RCC 7860 (cell line): ENCODE measurements at places on chromosomes 12 and 14.

- no peak for DNase-seq
These were observed 493.6 kb downstream of the PCNX1 start for GRCh38 chr14:71400871-71401321.

DNA sequence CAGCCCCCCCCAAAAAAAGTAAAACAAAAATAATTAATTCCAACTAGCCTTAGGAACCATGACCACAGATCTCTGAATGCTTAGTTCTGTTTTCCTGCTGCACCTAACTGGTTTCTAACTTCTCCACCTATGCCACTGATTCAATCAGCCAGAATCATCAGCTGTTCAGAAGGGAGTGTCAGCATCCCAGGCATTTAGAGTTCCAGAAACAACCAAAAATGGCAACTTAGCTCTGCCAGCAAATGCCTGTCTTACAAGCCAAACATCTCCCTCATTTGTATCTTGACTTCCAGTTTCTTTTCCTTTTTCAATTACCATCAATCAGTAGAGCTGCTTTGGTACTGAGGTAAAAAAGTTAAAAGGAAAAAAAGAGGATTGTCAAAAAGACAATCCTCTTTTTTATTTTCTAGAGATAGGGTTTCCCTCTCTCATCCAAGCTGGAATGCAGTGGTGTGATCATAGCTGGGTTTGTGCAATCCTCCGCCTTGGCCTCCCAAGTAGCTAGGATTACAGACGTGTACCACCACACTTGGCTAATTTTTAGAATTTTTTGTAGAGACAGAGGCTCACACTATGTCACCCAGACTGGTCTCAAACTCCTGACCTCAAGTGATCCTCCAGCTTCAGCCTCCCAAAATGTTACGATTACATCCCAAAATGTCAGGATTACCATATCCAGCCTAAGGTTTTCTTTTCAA is 45.2 kb upstream of the ISM2 start:
- no peak for DNase-seq

DNA sequence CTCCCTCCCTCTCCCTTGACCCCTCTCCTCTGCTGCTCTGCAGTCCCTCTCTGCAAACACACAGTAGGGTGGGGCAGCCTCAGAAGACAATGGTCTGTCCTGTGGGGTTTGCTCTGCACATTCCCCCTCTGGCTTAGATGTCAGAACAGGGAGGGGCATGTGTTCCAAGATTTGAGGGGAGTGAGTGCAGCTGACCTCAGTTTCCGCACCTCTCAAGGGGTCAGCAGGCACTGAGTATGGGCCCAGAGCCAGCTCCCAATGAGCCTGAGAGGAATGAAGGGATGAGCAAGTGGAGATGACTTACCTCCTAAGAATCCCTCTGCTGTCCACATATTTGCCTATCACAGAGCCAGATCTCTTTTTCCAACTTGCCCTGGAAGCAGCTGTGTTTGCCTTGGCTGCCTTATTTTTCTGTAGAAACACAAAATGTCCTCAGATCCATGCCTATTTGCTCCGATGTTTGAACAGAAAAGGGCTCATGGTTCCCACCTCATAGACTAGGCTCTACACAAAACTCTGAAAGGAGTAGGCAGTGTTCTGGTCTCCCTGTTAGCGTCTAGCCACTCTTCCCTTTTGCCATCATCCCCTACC is 111.4 kb downstream of the CRACR2A start:
- peak; percentile 13 for DNase-seq

GRCh38 chr14:105023791-105024480 is 3.1 kb upstream of the CDCA4 start:
- peak; percentile 72 for DNase-seq

- no peak for DNase-seq
These were observed 58.2 kb downstream of the KIF26A start for GRCh38 chr14:104196461-104197140.

DNA sequence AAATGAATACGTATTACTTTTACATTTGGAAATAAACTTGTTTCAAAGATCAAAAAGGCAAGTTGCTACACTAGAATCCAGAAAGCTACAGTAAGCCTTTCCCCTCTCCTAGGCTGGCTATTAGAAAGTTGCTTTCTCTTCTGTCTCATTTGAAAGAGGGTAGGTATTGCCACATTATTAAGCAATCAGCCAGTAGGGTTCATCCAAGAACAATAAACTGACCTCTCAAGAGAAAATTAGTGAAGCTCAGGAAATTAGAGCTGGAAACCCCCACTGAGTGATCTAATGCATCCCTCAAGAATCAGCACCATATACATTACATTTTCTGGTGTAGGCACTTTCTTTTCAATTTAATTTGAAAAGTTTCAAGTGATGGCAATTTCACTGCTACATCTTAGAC is 4.5 kb upstream of the TMEM233 start:
- no peak for DNase-seq

DNA sequence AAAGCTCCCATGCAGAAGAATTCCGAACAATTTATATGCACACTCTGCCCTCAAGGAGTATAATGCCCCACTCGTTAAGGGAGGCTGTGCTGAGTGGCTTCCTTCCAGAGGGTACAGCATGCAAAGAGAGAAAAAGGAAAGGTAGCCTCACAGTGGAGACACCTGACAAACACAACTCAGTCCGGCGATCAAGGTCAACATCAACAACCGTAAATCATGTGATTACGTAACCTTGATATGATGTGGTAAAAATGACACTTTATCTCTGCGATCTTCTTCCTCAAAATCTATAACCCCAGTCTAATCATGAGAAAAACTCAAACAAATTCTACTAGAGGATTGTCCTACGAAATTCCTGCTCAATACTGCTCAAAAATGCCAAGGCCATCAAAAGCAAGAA is 400.5 kb upstream of the CCDC196 start:
- DNase-seq: no peak

DNA sequence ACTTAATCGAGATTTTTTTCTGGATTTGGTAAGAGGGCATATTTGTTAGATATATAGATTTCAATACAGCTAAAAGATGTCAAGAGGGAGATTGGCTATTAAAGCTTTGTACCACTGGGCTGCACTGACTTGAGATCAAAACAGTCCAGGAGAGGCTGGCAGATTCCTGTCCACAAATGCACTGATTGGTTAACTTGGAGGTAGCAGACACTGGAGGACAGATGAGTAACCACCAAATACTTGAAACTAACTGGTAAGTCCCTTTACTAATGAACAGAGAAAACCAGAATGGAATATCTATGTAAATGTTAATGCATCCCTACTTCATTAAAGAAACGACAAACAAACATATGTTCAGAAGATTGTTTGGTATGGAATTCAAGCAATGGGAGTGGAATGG is 416.6 kb downstream of the LRIG3 start:
- no peak for DNase-seq

- DNase-seq: no peak
These were observed 943.8 kb downstream of the SLC16A7 start for GRCh38 chr12:60539592-60539991.

DNA sequence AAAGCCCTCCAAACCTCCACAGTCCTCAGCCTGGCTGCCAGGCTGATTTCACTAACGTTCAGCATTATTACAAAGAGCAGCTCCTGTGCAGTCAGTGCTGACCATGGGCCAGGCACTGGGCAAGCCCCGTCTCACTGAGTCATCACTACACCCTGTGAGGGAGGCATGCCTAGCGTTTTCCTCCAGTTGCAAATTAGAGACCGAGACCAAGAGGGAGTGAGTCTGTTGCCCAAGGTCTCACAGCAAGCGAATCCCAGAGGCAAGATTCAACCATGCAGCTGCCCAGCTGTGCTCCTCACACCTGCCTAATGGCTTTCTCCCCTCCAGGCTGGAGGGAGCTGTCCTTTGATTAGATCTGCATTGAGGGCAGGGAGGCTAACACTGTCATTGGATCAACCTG is 229.3 kb upstream of the LHX5 start:
- DNase-seq: peak; percentile 31

- no peak for DNase-seq
These were observed 9.0 kb downstream of the PAPOLA start for GRCh38 chr14:96511146-96511545.

- DNase-seq: peak; percentile 82
These were observed 116.2 kb downstream of the NUAK1 start for GRCh38 chr12:106022568-106023012.

GRCh38 chr12:104452087-104452486 is 4.7 kb upstream of the CHST11 start:
- no peak for DNase-seq

GRCh38 chr12:14714437-14714836 is 18.0 kb upstream of the GUCY2C start:
- no peak for DNase-seq
